ENCODE measurements at places on chromosomes 16 and 17.

- no peak for DNase-seq
Observed at GRCh38 chr16:87115646-87116045, 201.5 kb downstream of the C16orf95 start.

GRCh38 chr17:36864827-36865430 is 72.3 kb upstream of the LHX1 start:
- DNase-seq: no peak

GRCh38 chr16:56195151-56195550 is 3.9 kb downstream of the GNAO1 start:
- DNase-seq: no peak

DNA sequence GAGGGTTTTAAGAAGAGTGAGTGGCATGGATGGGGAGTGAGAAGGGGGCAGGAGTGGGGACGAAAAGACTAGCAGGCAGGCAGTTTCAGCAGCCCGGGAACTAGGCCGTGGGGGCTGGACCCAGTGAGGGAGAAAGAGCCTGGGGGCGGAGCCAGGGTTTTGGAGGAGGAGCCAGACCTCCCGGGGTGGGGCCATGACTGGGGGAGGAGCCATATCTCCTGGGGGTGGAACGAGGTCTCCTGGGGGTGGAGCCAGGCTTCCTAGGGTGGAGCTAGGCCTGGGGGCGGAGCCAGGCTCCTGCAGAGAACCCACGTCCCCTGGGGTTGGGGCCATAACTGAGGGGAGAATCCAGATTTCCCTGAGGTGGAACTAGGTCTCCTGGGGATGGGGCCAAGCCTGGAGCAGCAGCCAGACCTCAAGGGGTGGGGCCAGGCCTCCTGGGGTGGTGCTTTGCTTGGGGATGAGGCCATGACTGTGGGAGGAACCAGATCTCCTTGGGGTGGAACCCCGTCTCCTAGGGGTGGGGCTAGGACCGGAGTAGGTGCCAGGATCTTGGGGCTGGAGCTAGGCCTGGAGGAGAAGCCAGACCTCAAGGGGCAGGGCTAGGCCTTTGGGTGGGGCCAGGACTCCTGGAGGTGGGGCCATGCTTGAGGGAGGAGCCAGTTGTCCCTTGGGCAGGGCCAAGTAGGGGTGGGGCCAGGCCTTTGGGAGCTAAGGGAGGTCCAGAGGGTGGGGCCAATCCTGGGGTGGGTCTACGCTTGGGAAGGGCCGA is 41.7 kb upstream of the JPH3 start:
- peak; percentile 20 for DNase-seq

GRCh38 chr16:59632276-59632855 is 898.2 kb upstream of the GOT2 start:
- no peak for DNase-seq

- no peak for DNase-seq
Observed at GRCh38 chr17:64780096-64781013, 118.2 kb upstream of the SMURF2 start.

DNA sequence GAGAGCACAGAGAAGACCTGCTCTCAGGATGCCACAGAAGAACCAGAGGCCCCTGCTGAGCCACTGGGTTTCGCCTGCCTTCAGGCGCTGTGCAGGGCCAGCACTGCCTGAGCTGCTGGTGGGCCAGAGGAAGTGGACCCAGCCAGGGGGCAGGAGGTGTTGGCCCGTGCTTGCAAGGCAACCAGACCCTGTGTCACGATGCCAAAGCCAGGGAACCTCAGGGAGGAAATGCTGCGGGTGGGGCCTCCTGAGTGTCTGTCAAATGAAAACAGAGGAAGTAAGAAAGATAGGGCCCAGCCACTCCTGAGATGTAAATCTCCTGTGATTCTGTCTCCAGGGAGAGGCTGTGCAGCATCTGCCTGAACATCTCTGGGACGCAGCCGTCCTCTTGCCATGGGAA is 58.1 kb upstream of the ADORA2B start:
- DNase-seq: no peak

DNA sequence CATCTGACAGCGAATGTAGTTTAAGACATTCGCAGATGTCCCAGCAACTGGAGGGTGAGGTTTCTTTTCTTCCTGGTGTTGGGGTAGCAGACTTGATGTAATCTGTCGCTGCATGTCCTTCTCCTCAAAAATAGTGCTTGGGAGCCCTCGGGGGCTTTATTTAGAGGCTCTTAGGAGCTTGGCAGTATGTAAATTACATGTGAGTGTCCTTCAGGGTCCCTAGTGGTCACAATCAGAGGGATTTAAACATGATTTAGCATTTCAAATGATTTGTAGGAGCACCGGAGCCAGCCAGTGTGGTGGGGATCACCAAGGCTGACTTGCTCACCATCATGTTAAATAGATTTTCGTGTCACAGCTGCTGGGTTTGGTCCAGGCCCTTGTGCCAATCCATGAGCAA is 8.8 kb upstream of the SALL1 start:
- no peak for DNase-seq

- DNase-seq: no peak
Observed at GRCh38 chr17:48093341-48094045, 7.8 kb downstream of the CBX1 start.

Measured in hematopoietic multipotent progenitor cell treated with erythropoietin and hydrocortisone succinate and interleukin-3 and kit ligand, for 17 days (in vitro differentiated cells).